ENCODE measurements at places on chromosomes 3 and 15.

DNA sequence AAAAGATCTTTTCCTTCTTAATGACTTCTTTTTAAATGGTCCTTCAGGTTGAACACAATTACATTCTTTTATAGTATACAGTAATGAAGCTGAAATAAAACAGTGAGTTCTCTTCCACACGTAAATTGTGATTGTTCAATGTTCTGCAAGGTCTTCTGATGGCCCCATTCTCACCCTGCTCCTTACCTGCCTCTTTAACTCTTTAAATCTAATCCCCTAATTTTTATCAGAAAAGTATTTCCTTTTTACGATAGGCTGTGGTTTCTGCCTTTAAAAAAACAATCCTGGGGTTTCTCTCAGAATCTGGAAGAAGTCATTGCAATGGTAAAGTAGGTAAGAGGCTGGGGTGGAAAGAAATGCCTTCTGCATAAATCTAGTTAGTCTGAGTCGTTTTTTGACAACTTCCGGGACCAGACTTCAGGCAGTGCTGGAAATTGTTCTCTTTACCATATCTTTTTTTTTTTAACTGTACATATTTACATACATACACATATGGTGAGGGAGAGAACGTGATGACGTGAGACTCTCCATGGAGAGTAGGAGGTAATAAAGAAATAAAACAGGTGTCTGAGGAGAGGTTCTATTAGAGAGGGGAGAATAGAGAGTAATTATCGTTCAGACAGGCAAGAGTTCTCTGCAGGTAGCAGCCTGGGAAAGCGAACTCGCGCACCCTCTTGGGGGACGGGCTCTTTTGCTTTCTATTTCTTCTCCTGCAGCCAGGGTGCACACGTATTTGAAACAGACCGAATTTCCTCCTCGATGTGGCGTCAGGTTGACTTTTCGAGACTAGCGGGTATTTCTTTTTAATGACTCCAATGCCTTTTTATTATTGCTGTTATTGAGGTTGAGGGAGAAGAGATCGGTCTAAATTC lies at the start of gene SIDT1:
TSS of gene SIDT1 (plus strand) at position 730 of the 872 bp plus-strand sequence. CDS start 467 bp downstream, outside the sequence.
- no peak for DNase-seq

GRCh38 chr3:104519068-104519467 lies 847.6 kb upstream of the ALCAM start:
- no peak for DNase-seq

DNA sequence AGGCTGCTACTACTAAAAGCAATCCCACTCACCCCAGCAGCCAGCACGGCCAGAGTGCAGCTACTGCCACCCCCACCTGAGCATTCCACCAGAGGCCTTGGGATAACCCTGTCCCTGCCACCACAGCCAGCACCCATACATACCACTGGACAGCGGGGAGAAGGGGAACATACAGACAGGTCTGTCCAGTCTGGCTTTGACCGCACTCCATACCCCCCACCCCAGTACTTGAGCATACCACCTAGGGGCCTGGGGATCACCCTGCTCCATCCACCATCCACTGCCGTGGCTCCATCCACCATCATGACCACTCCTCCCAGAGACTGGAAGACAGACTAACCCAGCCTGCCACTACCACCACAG lies 210.1 kb downstream of the ATP8B4 start:
- no peak for DNase-seq

DNA sequence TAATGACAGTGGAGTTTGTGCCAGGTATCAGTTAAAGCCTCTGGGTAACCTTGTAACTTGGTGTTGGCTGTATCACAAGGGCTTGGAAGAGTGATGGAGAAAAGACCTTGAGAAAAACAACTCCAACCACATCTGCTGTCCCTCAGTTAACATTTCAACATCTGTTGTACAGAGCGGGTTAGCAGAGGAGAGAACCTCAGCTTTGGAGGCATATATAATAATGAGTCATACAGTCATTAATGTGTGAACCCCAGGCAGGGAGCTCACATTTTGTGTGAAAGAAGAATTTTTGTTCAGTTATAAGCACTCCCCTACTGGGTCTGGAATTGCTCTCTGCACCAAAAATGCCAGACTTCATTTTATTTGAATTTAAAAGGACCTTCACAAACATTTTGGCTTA lies 439.5 kb downstream of the PDCD6IP start:
- DNase-seq = no peak

- no peak for DNase-seq
These were observed 25.8 kb upstream of the RPL39L start for GRCh38 chr3:187165144-187165543.

- no peak for DNase-seq
These were observed 13.7 kb downstream of the TM4SF18 start for GRCh38 chr3:149319750-149320149.

GRCh38 chr3:9649791-9650521 lies 651 bp downstream of the MTMR14 start:
- DNase-seq = no peak

DNA sequence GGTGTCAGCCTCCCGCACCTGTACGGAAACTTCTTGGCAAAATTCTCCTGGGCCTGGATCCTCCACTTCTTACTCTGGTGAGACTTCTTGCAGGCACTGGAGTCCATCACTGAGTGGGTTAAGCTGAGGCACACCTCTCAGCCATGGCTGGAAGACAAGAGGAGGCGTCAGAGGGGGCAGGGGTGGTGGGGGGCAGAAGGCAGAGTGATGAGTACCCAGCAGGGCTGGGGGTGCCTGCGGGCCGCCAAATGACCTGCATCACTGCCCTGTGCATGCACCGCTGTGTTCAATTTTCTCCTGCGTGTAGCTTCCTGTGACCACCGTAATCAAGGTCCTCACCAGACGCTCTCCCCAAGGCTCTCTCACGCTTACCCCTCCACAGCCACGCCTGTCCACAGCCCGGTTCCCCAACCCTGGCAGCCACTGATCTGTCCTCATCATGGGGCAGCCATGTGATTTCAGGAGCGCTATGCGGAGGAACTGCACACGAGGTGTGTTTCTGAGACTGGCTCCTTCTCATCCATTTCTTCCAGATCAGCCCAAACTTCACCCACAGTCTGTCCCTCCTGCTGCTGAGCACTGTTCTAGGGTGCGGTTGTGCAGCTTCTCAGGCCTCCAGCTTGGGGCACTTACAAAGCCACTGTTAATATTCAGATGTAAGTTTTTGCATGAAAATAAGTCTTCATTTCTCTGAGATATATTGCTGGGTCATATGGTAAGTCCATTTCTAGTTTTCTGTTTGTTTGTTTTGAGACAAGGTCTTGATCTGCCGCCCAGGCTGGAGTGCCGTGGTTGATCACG lies 5.2 kb downstream of the C3orf22 start:
- no peak for DNase-seq

- DNase-seq = no peak
These were observed 7.6 kb downstream of the HSPBAP1 start for GRCh38 chr3:122786066-122786465.

- no peak for DNase-seq
These were observed 123.2 kb downstream of the RTP4 start for GRCh38 chr3:187491371-187491770.

- DNase-seq = no peak
These were observed 54.4 kb upstream of the HEG1 start for GRCh38 chr3:125110016-125110875.

DNA sequence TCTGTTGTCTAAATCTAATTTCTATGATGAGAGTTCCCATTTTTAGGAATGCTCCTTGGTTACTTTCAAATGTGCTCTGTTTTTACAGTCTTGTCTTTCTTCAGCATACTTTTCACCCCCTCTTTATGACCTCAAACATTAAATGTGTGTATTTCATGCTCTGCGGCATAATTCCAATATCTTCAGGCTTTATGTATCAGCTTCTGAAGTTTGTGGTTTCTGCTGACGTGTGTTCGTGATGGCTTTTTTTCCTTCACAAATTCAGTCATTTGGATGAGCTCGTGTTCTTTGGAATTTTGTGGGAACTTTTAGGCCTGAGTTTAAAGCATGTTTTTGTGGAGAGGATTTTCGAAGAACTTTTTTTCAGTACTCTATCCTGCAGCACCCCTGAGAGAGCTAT lies 97.7 kb upstream of the CHRNA7 start:
- no peak for DNase-seq

- no peak for DNase-seq
These were observed 38.4 kb upstream of the TRAK1 start for GRCh38 chr3:42052484-42053351.

- DNase-seq = no peak
These were observed 5.2 kb upstream of the OCA2 start for GRCh38 chr15:28104326-28104725.

- no peak for DNase-seq
These were observed 3.5 kb downstream of the PTH1R start for GRCh38 chr3:46880884-46881595.

GRCh38 chr3:35857004-35857403 lies 217.7 kb downstream of the ARPP21 start:
- no peak for DNase-seq

DNA sequence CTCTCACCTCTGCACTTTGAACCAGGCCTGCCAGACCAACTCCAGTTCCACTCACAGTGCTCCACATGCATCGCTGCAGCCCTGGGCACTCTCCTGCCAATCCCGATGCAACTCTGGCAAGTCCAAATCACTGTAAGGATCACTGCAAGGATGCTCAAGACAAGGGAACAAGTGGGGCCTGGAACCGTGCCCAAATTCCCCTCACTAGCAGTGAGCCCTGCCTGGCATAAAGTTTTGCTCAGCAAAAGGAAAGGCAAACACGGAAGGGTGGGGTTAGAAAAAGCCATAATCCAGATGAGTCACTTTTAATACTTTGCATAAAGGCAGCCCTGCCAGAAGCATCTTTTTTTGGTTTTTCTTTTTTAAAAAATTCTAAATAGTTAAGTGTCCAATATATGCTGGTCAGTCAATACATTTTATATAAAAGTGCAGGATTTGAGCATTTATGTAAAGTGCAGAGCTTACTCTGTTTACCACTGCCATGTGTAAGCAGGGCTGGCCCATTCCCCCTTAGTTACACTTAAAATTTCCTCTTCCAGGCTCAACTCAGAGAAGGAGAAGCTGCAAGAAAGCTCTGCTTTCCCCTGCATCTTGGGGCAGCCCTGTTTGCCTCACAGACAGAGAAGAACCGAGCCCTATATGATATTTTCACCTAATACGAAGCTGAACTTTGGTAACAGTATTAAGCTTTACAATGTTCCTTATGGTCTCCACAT lies 102.2 kb downstream of the CD47 start:
- no peak for DNase-seq

DNA sequence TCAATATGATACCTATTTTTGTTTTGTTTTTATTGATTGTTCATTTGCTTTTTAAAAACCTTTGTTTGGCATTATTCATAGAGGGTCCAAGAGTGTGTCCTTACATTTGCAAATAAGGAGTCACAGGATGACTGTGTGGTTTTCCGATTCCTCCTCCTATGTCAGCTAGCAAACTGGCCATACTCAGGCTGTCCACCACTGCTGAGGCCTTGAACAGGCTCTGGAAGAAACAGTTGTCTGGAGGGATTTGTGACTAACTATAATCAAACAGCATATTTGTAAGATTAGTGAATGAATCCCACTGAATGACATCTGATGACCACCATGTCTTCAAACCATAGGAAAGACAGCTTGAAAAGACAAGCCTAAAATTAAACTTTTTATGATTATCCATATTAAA lies 423.4 kb upstream of the ATP11B start:
- DNase-seq = no peak

DNA sequence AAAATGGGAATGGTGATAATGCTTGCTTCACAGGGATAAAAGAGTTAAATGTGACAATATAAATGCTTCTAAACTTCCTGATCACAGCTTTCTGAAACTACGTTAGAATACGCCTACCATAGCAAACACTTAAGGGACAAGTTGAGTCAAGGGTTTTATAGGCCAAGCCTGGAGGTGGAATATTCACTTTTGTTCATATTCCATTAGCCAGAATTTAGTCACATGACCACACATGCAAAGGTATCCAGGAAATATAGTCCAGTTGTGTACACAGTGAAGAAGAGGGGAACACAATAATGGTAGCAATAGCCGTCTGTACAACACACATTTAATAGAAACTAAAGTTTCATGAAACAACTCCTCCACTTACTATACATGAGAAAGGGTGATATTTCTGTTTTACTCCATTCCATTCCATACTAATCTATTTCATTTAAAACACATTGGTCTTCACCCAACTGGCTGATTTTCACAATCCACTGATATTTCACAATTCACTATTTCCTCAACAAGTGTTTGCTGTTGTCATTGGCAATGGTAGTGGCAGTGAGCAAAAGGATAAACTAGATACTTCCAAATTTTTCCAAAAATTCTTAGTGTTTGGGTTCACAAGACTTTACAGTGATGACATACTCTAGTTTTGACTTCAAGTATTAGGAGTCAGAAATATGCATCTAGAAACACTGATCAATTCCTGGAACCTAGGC lies 270.9 kb downstream of the ERC2 start:
- DNase-seq = no peak

DNA sequence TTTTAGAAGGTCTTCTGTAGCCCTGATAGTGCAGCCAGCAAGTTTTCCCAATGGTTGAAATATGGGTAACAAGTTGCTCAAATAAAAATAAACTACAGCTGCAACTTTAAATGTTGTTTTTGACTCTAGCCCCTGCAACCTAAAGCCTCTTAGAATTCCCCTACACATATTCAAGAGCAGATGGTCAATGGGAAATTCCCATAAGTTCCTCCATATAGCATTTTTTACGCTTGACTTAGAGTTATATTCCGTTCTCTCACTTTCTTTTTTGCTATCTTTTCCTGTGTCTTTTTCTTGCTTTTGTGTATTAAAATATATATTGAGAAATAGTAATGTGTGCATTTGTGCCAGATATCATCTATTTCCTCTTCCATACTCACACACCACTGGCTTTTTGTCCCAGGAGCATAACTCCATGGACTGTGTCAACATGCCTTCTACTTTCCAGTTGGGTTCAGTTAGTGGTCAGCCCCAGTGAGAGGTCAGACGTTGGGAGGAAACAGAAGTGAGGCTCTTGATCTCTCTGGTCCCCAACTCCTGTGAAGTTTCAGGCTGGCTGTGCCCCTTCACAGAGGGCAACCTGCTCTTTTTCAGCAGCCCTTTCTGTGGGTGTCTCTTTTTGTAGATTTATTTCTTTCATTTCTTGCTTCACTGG lies 63.3 kb upstream of the TP63 start:
- no peak for DNase-seq

Data from stimulated activated CD8-positive, alpha-beta memory T cell treated with anti-CD3 and anti-CD28 coated beads, Interleukin-7, amount 100 ng/mL, for 1 hour (primary cell).